ENCODE measurements at places on chromosomes 11 and 22. TPM values are rescaled to one million over a fixed set of nuclear protein-coding genes. Genes with fewer than 3 reads are reported as not detected.

INPP5J gene
- 137 TPM for total RNA-seq

GRCh38 chr22:40352763-40353162 is 6.5 kb downstream of the ADSL start:
- peaks cover 12% of the 10 kb centered on the region for H3K4me1 ChIP-seq
- no peak overlapping the region for H3K4me3 ChIP-seq
- H3K36me3 ChIP-seq: no peaks in the 10 kb centered on the region
- no peak for DNase-seq
- H3K27ac ChIP-seq: no peak overlapping the region
- H3K27me3 ChIP-seq: no peaks in the 10 kb centered on the region

DNA sequence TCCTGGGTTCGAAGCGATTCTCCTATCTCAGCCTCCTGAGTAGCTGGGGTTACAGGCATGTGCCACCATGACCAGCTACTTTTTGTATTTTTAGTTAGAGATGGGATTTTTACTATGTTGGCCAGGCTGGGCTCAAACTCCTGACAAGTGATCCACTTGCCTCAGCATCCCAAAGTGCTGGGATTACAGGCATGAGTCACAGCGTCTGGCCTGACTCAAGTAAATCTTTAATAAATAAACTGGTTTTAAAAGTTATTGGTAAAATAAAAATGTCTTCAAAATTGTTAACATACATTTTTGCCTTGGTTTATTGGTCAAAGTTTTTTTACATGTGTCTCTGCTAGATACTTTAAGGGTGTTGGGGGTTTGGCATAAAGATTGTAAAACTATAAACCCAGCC is 7.3 kb upstream of the PES1 start:
- no peaks in the 10 kb centered on the region for H3K4me1 ChIP-seq
- H3K36me3 ChIP-seq: no peaks in the 10 kb centered on the region
- H3K27me3 ChIP-seq: no peaks in the 10 kb centered on the region

- no peaks in the 10 kb centered on the region for H3K4me1 ChIP-seq
- no peak overlapping the region for H3K4me3 ChIP-seq
- no peak overlapping the region for H3K27ac ChIP-seq
- H3K27me3 ChIP-seq: no peaks in the 10 kb centered on the region
- DNase-seq: no peak
These were observed 1945.3 kb upstream of the RAG2 start for GRCh38 chr11:38543311-38543710.

DNA sequence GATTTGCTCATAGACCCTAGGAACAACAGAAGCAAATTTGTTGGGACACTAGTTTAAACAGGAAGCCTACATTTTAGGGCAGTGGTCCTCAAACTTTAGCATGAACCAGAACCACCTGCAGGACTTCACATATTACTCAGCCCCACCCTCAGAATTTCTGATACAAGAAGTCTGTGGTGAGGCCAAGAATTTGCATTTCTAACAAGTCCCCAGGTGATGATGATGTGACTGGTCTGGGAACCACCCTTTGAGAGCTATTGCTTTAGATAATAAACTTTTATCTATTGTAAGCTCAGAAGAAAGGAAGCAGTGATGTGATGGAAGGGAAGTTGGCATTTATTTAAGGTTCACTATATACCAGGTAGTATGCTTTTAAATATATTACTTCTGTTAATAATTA is 194.0 kb downstream of the FAM181B start:
- no peaks in the 10 kb centered on the region for H3K36me3 ChIP-seq
- H3K27me3 ChIP-seq: no peaks in the 10 kb centered on the region
- DNase-seq: no peak

PNPLA5 gene
- not detected for total RNA-seq

DNA sequence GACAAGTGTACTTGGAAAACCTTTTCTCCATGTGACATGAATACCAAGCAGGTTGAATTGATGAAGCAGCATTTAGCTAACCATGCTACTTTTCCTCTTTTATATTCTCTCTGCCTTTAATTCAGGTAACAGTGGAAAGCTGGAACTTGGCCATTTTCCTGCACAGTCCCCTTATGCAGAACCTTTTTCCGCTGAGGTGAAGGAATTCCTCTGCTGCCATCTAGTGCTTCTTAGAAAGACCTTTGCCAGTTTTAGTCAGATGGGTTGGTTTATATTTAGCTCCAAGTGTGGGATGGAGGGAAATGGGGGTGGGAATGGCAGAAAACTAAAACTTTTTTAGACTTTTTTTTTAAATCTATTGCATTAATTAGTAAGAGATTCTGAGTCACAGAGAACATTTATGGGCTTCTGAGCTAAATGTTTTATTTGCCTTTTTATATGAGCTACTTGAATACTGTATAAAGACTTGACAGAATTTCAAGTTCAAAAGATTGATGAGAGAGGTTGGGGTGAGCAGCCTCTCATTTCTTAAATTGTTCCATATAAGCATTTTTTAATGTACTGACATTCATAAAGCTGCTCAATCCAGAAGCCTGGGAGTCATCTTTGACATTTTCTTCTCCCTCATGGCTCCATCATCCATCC is 153.9 kb upstream of the ZC3H12C start:
- H3K4me3 ChIP-seq: no peak overlapping the region
- H3K36me3 ChIP-seq: no peaks in the 10 kb centered on the region
- H3K4me1 ChIP-seq: no peaks in the 10 kb centered on the region
- DNase-seq: peak; percentile 46
- no peak overlapping the region for H3K27ac ChIP-seq

P2RY2 gene
- total RNA-seq: 35.5 TPM

GRCh38 chr11:96474263-96474662 is 84.5 kb downstream of the JRKL start:
- H3K4me1 ChIP-seq: no peaks in the 10 kb centered on the region
- no peaks in the 10 kb centered on the region for H3K27me3 ChIP-seq
- H3K36me3 ChIP-seq: no peaks in the 10 kb centered on the region
- DNase-seq: no peak
- no peak overlapping the region for H3K27ac ChIP-seq

DNA sequence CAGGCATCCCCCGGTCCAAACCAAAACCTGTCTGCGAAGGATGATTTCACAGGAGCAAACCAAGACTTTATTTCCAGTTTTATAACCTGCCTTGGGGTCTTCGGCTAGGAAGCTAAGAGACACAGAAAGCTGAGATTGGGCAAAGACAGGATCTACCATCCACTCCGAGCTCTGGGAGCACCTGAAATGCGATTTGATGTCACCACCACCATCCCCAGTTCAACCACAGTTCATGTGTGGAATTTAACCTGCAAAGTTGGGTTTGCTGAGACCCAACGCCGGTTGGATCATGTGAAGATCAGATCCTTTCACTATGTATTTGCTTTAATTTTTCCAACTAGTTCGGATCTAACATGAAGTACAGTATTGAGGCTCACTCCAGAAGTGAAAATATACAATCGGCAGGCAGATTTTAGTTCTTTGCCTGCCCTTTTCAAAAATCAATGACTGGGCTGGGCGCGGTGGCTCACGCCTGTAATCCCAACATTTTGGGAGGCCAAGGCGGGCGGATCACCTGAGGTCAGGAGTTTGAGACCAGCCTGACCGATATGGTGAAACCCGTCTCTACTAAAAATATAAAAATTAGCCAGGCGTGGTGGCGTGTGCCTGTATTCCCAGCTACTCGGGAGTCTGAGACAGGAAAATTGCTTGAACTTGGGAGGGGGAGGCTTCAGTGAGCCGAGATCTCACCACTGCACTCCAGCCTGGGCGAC is 1.4 kb upstream of the C11orf24 start:
- no peak for DNase-seq
- peaks cover 14% of the 10 kb centered on the region for H3K4me1 ChIP-seq
- H3K27ac ChIP-seq: peak overlapping the region; percentile 100

RIN1 gene
- 18.9 TPM for total RNA-seq

- peaks cover 3% of the 10 kb centered on the region for H3K4me1 ChIP-seq
- no peak for DNase-seq
- H3K27ac ChIP-seq: no peak overlapping the region
- H3K27me3 ChIP-seq: no peaks in the 10 kb centered on the region
These were observed 1.6 kb downstream of the EIF3L start for GRCh38 chr22:37850801-37851200.

DNA sequence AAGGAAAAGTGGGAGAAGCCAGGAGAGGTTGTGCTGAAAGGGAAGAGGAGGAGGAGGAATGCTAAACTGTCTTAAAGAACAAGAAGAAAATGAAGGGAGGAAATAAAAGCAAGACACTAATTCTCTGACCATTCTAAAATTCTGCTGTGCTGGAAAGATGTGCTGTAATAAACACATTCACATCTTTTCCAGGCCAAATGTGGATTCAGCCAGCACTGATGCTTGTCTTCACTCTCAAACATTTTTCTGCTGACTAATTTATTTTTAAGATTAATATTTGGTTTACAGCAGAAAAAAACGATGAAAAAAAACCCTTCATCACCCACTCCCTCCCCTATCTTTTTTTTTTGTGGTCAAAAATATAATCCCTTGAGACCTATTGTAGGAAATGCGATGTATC is 223.6 kb downstream of the SWAP70 start:
- H3K27ac ChIP-seq: no peak overlapping the region
- no peaks in the 10 kb centered on the region for H3K27me3 ChIP-seq
- H3K4me3 ChIP-seq: no peak overlapping the region
- no peak for DNase-seq
- no peaks in the 10 kb centered on the region for H3K36me3 ChIP-seq
- H3K4me1 ChIP-seq: no peaks in the 10 kb centered on the region

C11orf42 gene
- not detected for total RNA-seq

DNA sequence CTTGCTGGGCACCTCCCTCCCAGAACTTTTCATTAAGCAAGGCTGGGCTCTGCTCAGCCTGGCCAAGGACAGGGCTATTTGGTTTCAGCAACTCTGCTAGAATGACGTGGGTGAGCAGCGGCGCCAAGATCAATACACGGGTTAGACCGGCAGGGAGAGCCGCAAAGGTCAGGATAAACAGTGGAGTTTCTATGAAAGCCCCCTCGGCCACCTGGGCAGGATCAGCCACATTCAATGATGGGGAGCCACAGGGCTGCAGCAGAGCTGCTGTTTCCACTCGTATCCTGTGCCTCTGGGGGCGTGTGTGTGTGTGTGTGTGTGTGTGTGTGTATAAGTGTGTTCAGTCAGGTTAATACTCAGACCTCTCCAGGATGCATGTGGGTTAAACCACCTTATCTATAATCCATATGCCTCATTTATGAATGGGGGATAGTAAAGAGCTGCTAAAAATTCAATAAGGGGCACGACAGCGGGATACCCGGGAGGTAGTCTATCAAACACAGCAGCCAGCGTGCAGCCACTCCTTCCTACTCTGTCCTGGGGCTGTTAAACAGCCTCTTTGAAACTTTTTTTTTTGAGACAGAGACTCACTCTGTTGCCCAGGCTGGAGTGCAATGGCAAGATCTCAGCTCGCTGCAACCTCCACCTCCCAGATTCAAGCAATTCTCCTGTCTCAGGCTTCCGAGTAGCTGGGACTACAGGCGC is 34.8 kb downstream of the MYH9 start:
- H3K27ac ChIP-seq: peak overlapping the region; percentile 67
- H3K4me1 ChIP-seq: peaks cover 56% of the 10 kb centered on the region
- H3K4me3 ChIP-seq: no peak overlapping the region
- H3K27me3 ChIP-seq: no peaks in the 10 kb centered on the region
- no peaks in the 10 kb centered on the region for H3K36me3 ChIP-seq

- H3K36me3 ChIP-seq: no peaks in the 10 kb centered on the region
- H3K27ac ChIP-seq: no peak overlapping the region
- no peaks in the 10 kb centered on the region for H3K27me3 ChIP-seq
- DNase-seq: no peak
- H3K4me3 ChIP-seq: no peak overlapping the region
- no peaks in the 10 kb centered on the region for H3K4me1 ChIP-seq
These were observed 34.7 kb upstream of the NRIP3 start for GRCh38 chr11:9038541-9038940.

- peak; percentile 79 for DNase-seq
- H3K27ac ChIP-seq: no peak overlapping the region
- no peaks in the 10 kb centered on the region for H3K4me1 ChIP-seq
- H3K36me3 ChIP-seq: no peaks in the 10 kb centered on the region
- H3K27me3 ChIP-seq: no peaks in the 10 kb centered on the region
These were observed 16.6 kb downstream of the OR8A1 start for GRCh38 chr11:124586238-124586860.

DNA sequence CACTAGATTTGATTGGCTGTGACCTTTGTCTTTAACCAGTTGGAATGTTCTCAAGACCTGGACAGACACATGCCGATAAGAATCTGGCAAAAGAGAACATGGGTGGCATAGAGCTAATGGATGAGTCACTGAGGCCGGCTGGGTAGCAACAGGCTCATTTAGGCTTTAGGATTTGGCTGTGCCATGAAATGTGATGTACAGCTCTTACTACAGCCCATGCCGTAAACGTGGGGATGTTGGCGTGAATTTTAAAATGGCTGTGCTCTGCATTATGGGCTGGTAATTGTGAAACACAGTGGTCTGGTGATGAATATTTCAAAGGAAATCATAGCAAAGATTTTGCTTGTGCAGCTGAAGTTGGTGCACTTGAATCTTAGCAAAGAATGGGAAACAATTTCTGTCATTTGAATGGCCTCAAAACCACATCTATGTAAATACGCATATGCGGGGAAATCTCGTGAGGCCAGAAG is 332.4 kb downstream of the TBC1D22A start:
- H3K27me3 ChIP-seq: no peaks in the 10 kb centered on the region
- H3K4me3 ChIP-seq: no peak overlapping the region
- H3K27ac ChIP-seq: no peak overlapping the region

SERHL2 gene
- total RNA-seq: not detected

TSSK2 gene
- not detected for total RNA-seq

LRRC75B gene
- 127 TPM for total RNA-seq

UBQLN3 gene
- 5.8 TPM for total RNA-seq

- no peaks in the 10 kb centered on the region for H3K36me3 ChIP-seq
- DNase-seq: no peak
- no peak overlapping the region for H3K4me3 ChIP-seq
- H3K4me1 ChIP-seq: no peaks in the 10 kb centered on the region
- no peaks in the 10 kb centered on the region for H3K27me3 ChIP-seq
These were observed 19.4 kb upstream of the CCDC81 start for GRCh38 chr11:86355256-86355655.

DNA sequence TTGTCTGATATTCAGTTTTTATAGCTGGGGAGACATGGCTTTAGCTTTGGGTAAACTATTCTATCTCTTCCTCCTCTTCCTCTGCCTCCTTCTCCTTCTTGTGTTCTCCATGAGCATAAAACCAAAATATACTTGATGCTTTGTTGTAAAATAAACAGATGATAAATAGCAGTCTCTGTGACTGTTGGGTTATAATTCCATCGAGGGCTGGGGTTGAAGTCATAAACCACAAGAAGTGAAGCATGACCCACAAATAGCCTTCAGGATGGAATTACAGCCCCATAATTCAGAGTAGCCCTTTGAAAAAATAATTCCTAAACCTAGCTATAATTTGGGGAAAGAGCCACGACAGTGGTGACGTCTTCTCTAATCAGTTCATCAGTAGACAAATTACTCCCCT is 177.7 kb downstream of the SNX19 start:
- DNase-seq: no peak
- no peaks in the 10 kb centered on the region for H3K4me1 ChIP-seq
- H3K4me3 ChIP-seq: no peak overlapping the region
- H3K27me3 ChIP-seq: no peaks in the 10 kb centered on the region
- no peak overlapping the region for H3K27ac ChIP-seq

CD3G gene
- 7.0 TPM for total RNA-seq

- DNase-seq: no peak
- H3K4me3 ChIP-seq: no peak overlapping the region
- H3K27me3 ChIP-seq: no peaks in the 10 kb centered on the region
- H3K36me3 ChIP-seq: no peaks in the 10 kb centered on the region
- H3K4me1 ChIP-seq: no peaks in the 10 kb centered on the region
- H3K27ac ChIP-seq: no peak overlapping the region
These were observed 376.8 kb downstream of the TBC1D22A start for GRCh38 chr22:47139013-47139789.

- no peak overlapping the region for H3K4me3 ChIP-seq
- DNase-seq: no peak
- no peaks in the 10 kb centered on the region for H3K36me3 ChIP-seq
- H3K27ac ChIP-seq: no peak overlapping the region
- no peaks in the 10 kb centered on the region for H3K27me3 ChIP-seq
These were observed 25.3 kb downstream of the SLC22A6 start for GRCh38 chr11:62959422-62959980.

Measured in Peyer's patch (tissue), 4 donors.